SJSA1 (cell line): ENCODE measurements at places on chromosomes 5 and 9. TPM values are rescaled to one million over a fixed set of nuclear protein-coding genes. Genes with fewer than 3 reads are reported as not detected.
A peak's percentile ranks its signal among the peaks of the same experiment; 100 is the strongest.

DNA sequence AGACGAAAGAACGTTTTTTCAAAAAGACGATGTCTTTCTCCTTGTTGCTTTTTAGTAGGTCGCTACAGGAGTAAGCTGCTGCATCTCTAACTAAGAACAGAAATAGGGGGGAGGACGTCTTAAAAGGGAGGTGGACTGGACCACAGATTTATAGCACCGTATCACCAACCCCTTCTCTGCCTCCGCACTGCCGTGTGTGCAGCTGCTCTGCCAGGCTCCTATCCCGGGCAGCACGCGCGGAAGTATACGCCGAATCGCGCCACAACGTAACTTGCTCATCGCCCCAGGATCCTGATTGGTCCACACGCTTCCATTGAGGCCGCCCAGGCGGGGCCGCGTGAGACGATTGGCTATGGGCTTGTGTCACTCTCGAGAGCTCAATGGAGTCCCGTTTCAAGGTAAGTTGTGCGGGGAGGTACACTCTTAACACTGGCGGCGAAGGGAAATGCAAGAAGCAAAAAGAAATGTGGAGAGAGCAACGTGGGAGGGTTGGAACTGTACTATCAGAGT, at the start of gene ELAVL2:
Gene ELAVL2, minus strand, starts transcription at position 121 of the 510 bp plus-strand sequence. CDS start 64,006 bp downstream, outside the sequence.
- H3K27me3 ChIP-seq, result no peaks in the 10 kb centered on the region

GRCh38 chr5:95825495-95825894, 3.0 kb upstream of the GLRX start:
- peaks cover 30% of the 10 kb centered on the region for H3K4me1 ChIP-seq
- no peak overlapping the region for H3K4me3 ChIP-seq
- no peak overlapping the region for H3K27ac ChIP-seq

DNA sequence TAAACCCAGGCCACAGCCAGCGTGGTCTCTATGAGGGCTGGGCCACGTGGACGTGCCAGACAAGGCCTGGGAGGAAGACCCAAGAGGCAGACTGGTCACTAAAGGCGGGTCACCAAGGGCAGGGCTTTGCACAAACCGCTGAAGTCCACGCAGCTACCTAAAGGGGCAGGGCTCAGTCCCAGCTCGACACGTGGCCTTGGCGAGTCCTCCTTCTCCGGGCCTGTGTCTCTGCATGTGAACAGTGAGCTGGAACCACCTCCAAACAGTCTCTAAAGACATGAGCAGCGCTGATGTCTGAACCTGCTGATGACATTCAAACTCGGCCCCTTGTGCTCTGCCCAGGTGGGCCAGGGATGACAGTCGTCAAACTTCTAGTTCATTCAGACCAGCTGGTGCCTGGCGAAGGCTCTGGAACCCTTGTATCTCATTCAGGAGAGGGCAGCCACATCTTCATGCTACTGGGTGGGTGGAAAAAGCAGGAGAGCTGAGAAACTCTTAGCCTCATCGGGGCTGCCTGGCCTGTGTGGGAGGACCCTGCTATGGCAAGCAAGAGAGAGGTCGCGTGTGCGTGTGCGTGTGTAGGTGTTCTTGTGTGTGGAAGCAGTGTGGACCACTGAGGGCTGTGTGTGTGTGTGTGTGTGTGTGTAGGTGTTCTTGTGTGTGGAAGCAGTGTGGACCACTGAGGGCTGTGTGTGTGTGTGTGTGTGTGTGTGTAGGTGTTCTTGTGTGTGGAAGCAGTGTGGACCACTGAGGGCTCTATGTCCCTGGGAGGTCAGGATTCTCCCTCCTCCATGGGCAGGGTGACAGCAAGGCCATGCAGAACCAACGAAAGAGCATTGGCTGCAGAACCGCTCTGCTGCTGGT, 14.1 kb upstream of the SLC25A51 start:
- DNase-seq, result no peak
- H3K27me3 ChIP-seq, result no peaks in the 10 kb centered on the region
- H3K4me3 ChIP-seq, result no peak overlapping the region
- H3K4me1 ChIP-seq, result peaks cover 5% of the 10 kb centered on the region

GRCh38 chr5:122154910-122155309, 25.6 kb downstream of the ZNF474 start:
- no peak overlapping the region for H3K4me3 ChIP-seq
- H3K4me1 ChIP-seq, result peaks cover 54% of the 10 kb centered on the region
- no peaks in the 10 kb centered on the region for H3K27me3 ChIP-seq
- H3K27ac ChIP-seq, result peak overlapping the region; percentile 58

DNA sequence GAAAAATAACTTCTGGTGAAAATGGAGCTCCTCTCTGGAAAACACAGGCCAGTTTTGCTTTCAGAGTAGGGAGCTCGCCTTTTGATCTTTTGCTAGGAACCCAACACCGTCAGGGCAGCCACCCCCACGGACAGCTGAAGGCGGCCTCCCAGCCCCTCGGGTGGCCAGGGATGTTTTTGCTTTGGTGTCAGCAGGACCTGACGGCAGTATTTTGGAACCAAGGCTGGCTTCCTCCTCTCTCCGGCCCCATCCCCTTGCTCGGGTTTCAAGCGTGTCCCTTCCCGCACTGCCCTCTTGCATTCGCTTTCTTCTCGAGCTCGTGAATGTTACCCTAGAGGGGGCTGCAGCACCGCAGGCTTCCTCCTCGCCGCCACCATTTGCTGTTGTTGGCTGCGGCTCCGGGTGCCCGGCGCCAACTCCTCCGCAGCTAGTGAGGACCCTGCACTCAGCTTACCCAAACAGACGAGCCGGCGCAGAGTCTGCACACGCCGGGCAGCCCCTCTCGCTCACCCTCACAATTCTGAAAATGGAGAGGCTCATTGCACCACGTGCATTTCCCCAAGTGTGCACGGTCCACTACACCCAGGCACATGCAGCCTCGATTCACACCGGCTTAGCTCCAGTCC, 35.5 kb upstream of the ADAMTSL1 start:
- H3K4me1 ChIP-seq, result peaks cover 14% of the 10 kb centered on the region
- H3K4me3 ChIP-seq, result peak overlapping the region; percentile 18
- no peak overlapping the region for H3K27ac ChIP-seq
- no peaks in the 10 kb centered on the region for H3K27me3 ChIP-seq
- peak; percentile 41 for DNase-seq

GRCh38 chr9:26326563-26326962, 566.0 kb downstream of the CAAP1 start:
- H3K27me3 ChIP-seq, result no peaks in the 10 kb centered on the region
- no peak overlapping the region for H3K4me3 ChIP-seq
- H3K36me3 ChIP-seq, result no peaks in the 10 kb centered on the region
- DNase-seq, result peak; percentile 10

DNA sequence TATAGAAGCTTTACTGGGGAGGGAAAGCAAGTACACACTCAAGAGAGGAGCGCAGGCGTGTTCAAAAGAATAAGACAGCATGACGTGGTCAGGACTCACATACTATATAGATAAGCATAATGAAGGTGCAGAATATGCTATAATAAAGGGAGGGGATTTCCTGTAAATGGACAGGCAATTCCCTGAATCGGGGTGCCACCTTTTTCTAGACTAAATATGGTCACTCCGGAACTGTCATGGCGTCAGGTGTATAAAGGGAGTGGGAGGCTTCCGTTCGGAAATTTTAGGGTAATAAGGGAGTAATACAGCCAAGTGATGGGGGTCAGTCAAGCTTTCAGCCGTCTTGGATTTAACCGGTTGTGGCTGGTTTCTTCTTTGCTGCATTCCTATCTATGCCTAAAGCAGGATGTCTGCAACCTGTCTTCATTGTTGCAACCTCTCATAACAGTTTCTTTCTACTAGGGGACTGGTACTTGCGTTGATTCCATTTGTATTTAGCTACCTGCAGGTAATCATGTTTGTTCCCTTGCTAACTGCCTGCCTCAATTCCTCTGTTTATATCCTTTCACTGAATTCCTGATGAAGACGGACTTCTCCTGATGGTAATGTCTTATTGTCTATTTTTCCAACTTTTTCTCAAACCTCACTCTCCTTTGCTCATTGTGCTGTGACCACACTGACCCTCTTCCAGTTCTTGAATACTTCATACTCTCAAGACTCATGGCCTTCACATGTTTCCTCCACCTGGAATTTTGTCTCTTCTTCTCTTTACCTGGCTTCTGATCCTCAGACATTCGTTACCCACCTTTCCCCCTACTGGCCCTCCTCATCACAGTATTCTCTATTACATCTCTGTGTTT, 48.9 kb downstream of the PRR16 start:
- H3K4me3 ChIP-seq, result no peak overlapping the region
- peaks cover 8% of the 10 kb centered on the region for H3K4me1 ChIP-seq
- DNase-seq, result no peak
- no peaks in the 10 kb centered on the region for H3K27me3 ChIP-seq

DNA sequence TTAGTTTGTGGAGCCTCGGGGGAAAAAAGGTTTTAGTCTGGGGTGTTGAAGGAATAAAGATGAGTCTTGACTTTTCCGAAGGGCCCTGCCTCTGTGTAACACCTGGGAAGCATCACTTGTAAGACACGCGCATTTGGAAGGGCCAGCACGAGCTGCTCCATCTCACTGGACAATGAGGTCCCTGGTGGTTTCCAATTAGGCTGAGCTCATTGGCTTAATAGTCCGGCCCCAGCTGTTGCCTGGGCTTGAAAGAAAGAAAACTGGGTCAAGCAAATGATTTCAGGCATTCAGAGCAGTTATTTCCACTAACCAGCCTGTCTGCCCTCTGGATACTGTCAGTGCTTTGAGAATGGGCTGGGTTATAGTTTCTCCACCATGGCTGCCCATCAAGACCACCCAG, 64.5 kb downstream of the NSUN2 start:
- H3K4me3 ChIP-seq, result no peak overlapping the region
- no peaks in the 10 kb centered on the region for H3K4me1 ChIP-seq
- H3K27ac ChIP-seq, result no peak overlapping the region
- no peak for DNase-seq
- H3K36me3 ChIP-seq, result no peaks in the 10 kb centered on the region

DNA sequence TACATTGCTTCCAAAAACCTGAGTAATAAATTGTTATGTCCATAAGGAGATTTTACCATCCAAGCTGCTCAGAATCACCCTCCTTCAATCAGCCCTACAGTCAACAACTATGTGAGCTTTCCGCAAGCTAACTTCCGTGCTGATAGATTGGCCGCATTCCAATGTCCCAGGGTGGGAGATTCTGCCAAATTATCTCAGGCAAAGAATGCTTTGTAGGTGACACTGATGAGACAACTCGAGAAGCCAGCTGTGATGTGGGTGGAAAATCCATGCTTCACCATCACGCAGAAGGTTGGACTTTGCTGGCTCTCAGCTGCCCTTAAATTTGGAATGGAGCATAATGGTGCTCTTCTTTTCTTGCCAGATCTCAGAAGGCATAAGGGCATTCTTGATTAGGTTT, 44.9 kb upstream of the HCN1 start:
- no peak overlapping the region for H3K4me3 ChIP-seq
- no peaks in the 10 kb centered on the region for H3K27me3 ChIP-seq
- no peaks in the 10 kb centered on the region for H3K4me1 ChIP-seq

- no peaks in the 10 kb centered on the region for H3K4me1 ChIP-seq
- H3K27ac ChIP-seq, result no peak overlapping the region
- no peak for DNase-seq
- no peak overlapping the region for H3K4me3 ChIP-seq
Observed at GRCh38 chr9:126939821-126940221, 25.2 kb downstream of the RALGPS1 start.

- no peak overlapping the region for H3K4me3 ChIP-seq
- no peak for DNase-seq
- no peaks in the 10 kb centered on the region; the same call in 1 of the 2 replicates for H3K4me1 ChIP-seq
- no peaks in the 10 kb centered on the region for H3K27me3 ChIP-seq
- no peak overlapping the region for H3K27ac ChIP-seq
Observed at GRCh38 chr5:111704452-111705085, 52.4 kb downstream of the NREP start.

DNA sequence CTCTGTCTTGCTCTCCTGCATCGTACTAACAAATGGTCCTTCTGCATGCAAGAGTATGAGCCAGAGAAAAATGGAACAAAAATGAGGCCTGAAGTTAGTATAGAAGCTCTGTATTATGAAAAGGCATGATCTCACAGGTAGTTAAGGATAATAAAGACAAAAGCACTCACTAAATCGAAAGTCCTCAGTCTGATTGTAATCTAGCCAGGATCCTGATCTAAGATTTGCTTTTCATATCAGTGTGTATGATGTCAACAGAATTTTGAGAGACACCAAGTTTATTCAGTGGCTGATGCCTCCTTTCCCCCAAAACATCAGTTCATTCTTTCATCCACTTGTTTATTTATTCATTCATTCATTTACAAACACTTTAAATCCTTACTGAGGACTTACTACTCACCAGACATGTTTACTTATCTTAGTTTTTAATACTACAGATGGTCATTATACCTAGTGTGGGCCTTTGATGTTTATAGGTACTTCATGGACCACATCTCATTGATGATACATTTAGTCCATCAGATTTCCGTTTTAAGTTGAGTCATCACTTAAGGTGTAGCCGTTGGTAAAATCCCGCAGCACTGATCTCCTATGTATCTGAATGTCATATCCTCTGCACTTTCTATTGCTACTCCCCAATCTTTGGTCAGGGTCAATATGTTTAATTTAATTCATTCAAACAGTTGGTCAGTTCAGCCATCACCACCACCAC, 105.2 kb upstream of the DHFR start:
- 0 out of 2 replicates have a peak, but pooled peaks cover 3% of the 10 kb centered on the region for H3K36me3 ChIP-seq
- H3K4me3 ChIP-seq, result no peak overlapping the region
- no peaks in the 10 kb centered on the region for H3K27me3 ChIP-seq
- H3K27ac ChIP-seq, result no peak overlapping the region
- H3K4me1 ChIP-seq, result peaks cover 13% of the 10 kb centered on the region

GRCh38 chr9:65403721-65404120, 118.7 kb upstream of the FOXD4L5 start:
- H3K4me1 ChIP-seq, result no peaks in the 10 kb centered on the region
- H3K4me3 ChIP-seq, result no peak overlapping the region
- no peak overlapping the region for H3K27ac ChIP-seq
- H3K27me3 ChIP-seq, result no peaks in the 10 kb centered on the region
- no peak for DNase-seq

DNA sequence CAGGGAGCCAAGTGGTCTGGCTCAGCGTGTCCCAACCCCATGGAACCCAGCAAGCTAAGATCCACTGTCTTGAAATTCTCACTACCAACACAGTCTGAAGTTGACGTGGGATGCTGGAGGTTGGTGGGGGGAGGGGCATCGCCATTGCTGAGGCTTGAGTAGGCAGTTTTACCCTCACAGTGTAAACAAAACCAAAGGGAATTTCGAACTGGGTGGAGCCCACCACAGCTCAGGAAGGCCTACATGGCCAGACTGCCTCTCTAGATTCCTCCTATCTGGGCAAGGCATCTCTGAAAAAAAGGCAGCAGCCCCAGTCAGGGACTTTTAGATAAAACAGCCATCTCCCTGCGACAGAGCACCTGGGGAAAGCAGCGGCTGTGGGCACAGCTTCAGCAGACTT, 17.1 kb upstream of the FBXL17 start:
- H3K4me1 ChIP-seq, result no peaks in the 10 kb centered on the region
- H3K36me3 ChIP-seq, result no peaks in the 10 kb centered on the region
- DNase-seq, result no peak

PCDHA13 gene
- total RNA-seq, result not detected in 2 replicates

PPP2R2B gene
- 0.13 TPM in 1 of 2 replicates, not detected in the other for total RNA-seq

CNTFR gene
- not detected in 2 replicates for total RNA-seq

TMEM203 gene
- total RNA-seq, result 44.5 and 51.3 TPM in 2 replicates

MAPK9 gene
- total RNA-seq, result 44.9 and 82.1 TPM in 2 replicates

COL5A1 gene
- total RNA-seq, result 148 and 165 TPM in 2 replicates

RELL2 gene
- 5.8 and 10.1 TPM in 2 replicates for total RNA-seq

PCDHGC4 gene
- 0.22 and 0.39 TPM in 2 replicates for total RNA-seq
